ENCODE measurements at places on chromosomes 7 and 10.

DNA sequence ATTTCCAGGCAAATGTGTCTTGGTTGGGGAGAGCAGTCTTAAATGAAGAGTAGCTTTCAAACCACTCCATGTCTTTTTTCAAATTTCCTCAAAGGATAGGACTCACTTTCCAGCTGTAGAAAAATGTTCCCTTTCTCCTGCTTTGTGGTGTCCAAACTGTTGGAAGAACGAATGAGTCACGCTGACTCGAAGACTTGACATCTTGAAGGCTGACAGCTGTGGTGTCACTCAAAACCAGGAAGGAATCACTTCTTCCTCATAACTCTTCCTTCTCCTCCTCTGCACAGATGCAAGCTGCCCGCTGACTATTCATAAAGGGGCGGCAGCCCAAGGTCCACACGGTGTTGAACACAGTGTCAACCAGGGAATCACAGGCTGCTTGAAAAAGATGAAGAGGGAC is 19.2 kb downstream of the PLA2G12B start:
- DNase-seq, result no peak

GRCh38 chr10:125037145-125037877 is 95.4 kb downstream of the ZRANB1 start:
- no peak for DNase-seq

GRCh38 chr7:158596309-158596708 is 8.7 kb upstream of the PTPRN2 start:
- DNase-seq, result no peak

GRCh38 chr10:84258034-84258695 is 13.3 kb downstream of the RGR start:
- DNase-seq, result no peak

DNA sequence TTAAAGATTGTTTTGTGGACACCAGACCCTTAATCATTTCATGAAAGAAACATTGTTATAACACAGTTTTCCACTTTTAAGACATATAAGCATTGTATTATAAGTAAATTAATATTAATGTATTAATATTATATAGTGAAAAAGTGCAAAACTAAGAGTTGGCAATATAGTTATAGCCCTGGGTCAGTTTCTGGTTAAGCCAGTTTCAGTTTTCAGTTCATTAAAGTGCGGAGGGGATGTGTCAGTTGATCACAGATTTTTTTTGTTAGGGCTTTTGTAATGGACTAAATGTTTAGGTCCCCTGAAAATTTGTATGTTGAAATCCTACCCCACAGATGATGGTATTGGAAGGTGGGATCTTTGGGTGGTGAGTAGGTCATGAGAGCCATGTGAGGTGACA is 45.7 kb upstream of the GPR37 start:
- no peak for DNase-seq

DNA sequence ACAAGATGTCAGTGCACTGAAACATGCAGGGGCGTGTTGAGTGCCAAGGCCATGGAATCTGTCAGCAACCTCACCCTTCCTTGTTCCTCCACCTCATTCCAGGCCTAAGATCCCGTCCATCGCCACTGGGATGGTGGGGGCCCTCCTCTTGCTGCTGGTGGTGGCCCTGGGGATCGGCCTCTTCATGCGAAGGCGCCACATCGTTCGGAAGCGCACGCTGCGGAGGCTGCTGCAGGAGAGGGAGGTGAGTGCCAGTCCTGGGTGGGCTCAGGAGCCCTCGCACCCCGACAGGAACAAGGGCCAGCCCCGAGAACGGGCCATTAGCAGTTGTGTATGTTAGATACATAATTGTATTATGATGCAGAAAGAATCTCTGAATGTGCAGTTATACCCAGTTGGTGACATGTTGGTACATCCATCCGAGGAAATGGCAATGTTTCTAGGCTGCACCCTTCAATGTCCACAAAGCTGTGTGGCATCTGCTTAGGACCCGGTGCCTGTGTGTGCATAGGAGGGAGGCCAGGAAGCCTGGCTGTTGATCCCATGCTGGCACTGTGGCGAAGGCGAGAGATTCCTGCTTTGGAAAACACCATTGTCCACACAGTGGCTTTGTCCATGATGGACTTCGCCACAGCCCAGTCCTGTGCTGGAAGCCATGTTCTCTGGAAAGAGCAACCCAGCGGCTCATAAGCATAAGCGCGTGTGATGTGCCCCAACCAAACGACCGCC is 154.2 kb downstream of the EGFR start:
- no peak for DNase-seq

DNA sequence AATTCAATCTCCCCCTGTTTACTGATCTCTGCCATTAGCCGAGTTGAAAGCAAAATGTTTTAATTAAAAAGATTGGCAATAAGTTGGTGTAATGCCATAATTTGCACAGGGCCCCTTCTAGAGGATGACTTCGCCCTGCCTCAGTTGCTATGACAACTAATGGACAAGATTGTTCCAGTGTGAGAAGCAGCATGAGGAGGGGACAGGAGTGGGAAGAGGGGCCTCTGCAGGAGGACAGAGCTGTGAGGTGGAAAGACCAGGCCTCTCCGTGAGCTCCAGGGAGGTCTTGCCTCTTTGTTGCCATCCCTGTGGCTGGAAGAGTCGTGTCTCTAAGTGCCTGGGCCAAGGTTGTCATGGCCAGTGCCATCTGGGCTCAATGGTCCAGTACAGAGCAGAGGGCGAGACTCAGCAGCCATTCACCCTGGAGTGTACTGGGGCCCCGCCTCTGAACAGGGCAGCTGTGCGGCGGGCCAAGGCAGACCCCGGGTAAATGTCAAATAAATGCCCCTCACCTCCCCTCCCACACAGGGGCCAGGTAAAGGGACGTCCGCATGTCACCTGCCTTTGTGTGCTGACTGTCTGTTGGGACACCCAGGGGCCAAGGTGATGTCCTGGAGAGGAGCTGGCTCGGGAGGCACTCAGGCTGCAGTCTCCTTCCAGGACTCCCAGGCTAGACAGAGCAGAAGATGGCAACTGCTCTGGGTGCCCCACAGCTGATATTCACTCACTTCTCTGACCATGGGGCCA is 97.0 kb upstream of the RET start:
- no peak for DNase-seq

DNA sequence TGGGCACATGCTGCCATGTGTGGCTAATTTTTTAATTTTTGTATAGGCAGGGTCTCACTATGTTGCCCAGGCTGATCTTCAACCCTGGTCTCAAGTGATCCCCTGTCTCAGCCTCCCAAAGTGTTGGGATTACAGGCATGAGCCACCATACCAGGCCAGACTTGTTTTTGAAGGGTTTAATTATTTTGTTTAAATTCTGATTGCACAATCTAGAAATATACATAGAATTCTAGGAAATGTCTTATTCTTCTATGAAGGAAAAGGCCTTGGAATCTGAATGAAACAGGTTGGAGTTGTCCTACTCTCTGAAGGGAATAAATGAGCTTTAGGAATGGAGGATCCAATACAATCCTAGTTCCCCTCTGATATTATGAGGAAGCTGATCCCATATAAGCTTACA is 15.5 kb upstream of the JCAD start:
- no peak for DNase-seq

DNA sequence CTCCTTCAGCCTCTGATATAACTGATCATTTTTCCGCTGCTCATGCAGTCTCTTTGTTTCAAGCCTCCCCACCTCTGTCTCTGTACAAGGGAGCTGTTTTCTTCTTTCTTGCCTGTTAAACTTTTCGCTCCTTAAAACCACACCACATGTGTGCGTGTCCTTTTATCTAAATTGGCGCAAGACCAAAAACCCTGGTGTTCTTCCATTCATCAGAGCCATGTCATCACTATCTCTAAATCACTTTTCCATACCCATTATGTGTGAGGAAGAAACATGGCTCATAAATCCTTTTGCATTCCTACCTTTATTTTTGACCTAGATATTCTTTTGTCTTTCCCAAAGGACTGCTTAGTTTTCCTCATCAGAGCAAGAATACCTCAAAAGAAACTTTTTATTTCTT is 239.0 kb upstream of the IMMP2L start:
- peak; percentile 2 for DNase-seq

DNA sequence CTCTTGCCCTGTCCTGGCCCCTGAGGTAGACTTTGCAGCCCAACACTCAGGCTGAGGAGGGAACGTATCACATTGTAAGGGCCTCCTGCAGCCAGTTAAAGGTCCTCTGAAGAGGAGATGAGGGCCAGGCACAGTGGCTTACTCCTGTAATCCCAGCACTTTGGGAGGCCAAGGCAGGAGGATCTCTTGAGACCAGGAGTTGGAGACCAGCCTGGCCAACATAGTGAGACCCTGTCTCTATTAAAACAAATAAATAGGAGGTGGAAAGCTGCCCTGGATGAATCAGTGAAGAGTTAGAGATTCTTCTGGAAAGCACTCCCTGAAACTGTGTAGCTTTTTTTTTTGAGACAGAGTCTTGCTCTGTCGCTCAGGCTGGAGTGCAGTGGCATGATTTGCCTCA is 2.3 kb upstream of the C10orf62 start:
- DNase-seq, result no peak

DNA sequence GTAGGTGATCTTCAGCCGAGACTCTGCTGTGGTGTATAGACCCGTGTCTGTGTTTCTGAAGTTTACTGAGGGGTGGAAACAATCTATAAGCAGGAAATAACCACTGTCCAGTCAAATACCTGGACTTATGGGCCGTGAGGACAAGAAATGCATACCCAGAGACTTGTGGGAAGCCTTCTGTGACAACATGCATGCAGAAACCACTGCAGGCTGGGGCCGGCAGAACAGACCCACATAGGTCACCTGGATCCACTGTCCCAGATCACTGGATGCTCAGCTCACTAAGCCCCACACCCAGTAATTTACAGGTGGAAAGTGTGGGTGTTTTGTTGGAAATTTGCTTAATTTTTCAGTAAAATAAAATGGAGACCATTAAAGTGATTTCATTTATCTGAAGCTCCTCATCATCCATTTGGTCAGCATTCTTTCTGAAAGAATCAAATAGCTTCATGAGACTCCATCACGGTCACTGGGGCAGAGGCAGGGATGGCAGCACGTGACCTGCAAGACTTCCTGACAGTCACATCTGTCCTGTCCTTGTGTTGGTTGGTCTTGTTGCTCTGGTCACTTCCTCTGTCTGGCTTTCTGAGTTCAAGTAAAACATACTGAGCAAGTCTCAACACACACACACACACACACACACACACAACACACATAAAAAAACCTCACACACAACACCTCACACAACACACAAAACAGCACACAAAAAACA is 108.3 kb downstream of the TNS3 start:
- DNase-seq, result no peak

- no peak for DNase-seq
Observed at GRCh38 chr7:167976-168791, 24.2 kb upstream of the FAM20C start.

DNA sequence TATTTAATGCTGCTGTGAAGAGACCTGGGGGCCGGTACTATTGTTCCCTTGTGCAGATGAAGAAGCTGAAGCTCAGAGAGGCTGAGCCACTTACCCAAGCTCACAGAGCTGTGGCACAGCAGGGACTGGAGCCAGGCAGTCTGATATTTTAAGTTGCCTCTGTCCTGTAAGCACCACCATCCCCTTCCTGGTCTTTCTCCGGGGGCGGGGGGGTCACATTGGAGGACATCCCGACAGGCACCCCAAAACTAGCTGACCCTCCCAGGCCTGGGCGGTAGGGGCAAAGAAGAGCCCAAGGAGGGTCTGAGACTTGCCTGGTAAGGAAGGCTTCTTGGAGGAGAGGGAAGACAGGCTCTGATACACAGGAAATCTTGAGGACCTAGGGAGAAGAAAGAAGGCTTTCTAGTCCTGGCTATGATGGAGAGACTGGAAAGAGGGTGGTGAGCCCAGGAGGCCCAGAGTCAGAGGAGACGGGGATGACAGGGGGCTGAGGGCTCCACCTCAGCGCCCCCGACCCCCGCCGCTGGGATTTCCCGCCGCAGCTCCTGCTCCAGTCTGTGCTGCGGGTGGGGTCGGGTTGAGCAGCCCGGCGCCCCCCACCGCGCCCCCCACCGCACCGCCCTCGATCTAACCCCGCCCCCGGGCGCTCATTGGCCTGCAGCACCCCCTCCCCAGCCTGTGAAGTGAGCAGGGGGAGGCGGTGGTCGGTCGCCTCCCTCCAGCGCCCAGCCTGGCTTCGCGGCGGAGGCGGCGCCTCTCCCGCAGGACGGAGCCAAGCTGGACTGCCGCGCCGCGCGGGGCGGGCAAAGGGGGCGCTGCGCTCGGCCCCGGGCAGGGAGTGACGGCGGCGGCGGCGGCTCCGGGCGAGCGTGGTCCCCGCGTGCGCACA is at the start of gene ADCYAP1R1:
ADCYAP1R1 (plus strand) TSS at position 711 of the 889 bp plus-strand sequence. CDS start 10,957 bp downstream, outside the sequence.
- DNase-seq, result no peak

All from hematopoietic multipotent progenitor cell treated with erythropoietin and hydrocortisone succinate and interleukin-3 and kit ligand, for 6 days (in vitro differentiated cells).